Pericardium fibroblast (primary cell): ENCODE measurements at places on chromosomes 7 and 10. TPM values are rescaled to one million over a fixed set of nuclear protein-coding genes. Genes with fewer than 3 reads are reported as not detected.

Gene SPRN
- 0.77 and 2.1 TPM in 2 replicates for total RNA-seq

Gene BTAF1
- total RNA-seq = 16.0 and 16.7 TPM in 2 replicates

Gene INSYN2A
- total RNA-seq = under 0.01 TPM in 2 replicates

Gene SKAP2
- total RNA-seq = 8.4 and 23.1 TPM in 2 replicates

Gene GDF2
- not detected in 2 replicates for total RNA-seq

Gene FEZF1
- not detected in 2 replicates for total RNA-seq
